ENCODE measurements at places on chromosomes 5 and 9.

DNA sequence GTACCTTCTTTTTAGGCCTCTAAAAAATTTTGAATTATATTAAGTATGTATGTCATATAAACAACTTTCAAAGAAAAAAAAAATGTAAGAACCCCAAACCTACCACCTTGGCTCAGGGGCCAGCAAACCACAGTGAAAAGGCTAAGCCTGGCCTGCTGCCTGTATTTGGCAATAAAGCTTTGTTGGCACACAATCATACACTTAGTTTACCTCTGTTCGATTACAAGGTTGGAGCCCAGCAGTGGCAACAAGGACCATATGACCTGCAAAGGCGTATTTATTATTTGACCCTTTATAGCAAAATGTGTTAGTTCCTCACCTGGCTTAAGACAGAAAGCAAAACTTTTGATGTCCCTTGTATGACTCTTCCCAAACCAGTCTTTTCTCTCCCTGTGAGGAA, 282.8 kb downstream of the DENND1A start:
- DNase-seq, result no peak

DNA sequence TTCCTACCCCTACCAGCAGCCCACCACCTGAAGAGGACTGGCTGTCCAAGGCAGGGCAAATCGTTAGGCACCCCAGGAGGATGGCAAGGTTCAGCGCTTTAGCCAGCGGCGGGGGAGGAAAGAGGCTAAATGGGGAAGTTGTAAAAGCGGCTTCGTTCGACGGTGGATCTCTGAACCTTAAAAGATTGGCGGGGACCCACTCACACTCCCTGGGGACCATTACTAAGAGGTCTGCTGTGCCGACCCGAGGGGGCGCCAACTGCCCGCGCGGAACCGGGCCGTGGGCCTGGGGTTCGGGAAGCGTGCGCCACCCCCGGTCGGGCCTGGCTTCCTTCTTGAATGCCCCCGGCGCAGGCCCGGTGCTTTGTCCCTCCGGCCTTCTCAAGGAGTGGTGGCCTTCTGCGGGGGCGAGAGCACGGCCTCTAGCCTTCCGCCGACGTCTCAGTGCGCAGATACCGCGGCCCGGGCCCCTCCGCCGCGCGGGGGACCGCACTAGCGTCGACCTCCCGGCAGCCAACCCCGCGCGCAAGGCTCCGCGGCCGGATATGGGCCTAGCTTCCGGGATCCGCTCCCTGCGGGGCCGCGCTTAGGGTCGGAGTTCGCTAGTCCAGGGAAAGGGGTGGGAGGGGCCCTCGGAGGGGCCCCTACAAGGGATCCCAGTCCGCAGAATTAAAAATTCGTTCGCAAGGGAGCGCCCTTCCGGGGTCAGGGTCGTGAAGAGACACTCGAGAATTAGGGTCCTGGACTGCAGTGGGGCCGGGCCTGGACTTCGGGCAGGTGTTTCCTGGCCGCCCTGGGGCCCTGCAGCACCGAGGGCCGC, 10.5 kb downstream of the NR2F1-AS1 start:
- DNase-seq, result peak; percentile 75

DNA sequence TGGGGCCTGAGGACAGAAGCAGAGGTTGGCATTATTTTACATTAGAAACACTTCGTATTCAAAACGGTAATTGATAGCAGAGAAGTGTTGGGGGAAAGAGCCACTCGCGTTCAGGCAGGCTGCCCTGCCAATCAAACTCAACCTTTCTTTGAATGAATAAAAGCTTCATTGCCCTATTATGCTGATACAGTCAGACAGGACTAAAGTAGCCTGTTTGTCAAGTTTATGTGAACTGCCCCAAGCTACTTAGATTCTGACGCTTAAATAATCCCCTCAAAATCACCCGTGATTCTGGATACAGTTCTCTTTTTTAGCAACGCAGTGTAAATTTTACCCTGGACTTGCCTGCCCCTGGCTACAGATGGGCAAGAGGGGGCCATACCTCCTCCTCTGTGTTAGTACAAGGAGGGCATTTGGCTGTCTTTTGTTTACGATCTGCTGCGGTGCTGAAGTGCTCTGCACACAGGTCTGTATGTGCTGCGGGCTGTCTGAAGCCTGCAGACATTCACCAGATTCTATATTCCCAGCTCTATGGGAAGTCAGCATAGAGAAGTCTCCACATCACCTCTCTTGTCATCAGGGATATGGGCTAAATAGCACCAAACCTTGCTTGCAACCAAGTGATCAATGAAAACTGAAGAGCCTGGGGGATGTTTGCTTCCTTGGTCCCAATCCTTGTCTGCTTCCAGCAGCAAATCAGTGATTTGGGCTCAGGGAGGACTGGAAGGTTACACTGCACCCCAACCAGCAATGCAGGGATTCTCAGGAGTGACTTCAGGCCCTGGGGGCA, 218.4 kb downstream of the EBF1 start:
- no peak for DNase-seq

- DNase-seq, result peak; percentile 69
Observed at GRCh38 chr5:36240779-36241630, 720 bp downstream of the NADK2 start.
